Left cardiac atrium (tissue), 4 donors: ENCODE measurements at places on chromosomes 3 and 15. TPM values are rescaled to one million over a fixed set of nuclear protein-coding genes. Genes with fewer than 3 reads are reported as not detected.

- DNase-seq, result peak; percentile 31
Measured at GRCh38 chr3:126895178-126896066, 87.5 kb upstream of the PLXNA1 start.

Gene MOBP
- not detected for total RNA-seq

DNA sequence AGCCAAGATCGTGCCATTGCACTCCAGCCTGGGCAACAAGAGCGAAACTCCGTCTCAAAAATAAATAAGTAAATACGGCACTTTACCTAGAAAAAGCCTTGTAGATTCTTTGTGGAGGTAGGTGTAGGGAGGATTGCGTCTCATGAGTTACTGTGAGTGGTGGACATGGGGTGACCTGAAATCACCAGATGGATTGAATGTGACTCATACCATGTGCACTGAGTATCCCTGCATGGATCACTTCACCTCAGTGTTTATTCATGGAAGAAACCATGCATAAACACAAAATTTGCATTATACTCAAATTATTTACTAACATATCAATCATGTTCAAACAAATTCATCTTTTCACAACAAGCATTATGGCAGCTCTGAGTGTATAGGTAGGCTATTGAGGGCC, 55.9 kb downstream of the MRPS25 start:
- no peak for DNase-seq

Gene DCUN1D1
- total RNA-seq, result 31.2 TPM

- no peak for DNase-seq
Measured at GRCh38 chr15:43899928-43900327, 73.1 kb downstream of the WDR76 start.

DNA sequence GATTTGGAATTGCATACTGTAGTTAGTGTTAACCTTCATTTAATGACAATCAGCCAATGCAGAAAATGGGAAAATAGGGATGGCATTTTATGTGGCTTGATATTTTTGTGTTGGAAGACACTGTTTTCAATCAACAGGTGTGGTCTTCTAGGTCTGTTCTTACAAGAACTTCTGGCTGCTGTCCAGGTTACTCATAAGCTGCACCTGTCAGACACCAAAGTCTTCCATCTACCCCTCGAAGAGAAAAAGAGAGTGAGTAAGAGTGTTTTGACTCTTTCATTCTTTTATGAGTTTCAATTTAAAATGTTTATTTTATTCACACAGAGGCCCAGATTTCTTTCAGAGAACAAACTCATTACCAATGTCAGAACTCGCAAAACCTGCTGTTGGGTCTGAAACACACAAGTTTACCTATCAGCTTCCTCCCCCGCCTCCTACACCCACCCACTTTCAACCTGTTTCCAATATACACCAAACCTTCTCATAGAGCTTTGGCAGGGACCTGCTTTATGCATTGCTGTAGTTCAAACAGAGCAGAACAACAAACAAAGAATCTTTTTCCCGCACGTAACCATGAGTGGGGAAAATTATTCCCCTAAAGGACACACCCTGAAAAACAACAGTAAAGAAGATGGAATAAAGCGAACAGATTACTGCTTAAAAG, 767.7 kb upstream of the ALCAM start:
- DNase-seq, result no peak

GRCh38 chr15:57220205-57220604, 156.1 kb upstream of the CGNL1 start:
- no peak for DNase-seq

Gene ASTE1
- total RNA-seq, result 3.6 TPM

Gene HEG1
- total RNA-seq, result 149 TPM

DNA sequence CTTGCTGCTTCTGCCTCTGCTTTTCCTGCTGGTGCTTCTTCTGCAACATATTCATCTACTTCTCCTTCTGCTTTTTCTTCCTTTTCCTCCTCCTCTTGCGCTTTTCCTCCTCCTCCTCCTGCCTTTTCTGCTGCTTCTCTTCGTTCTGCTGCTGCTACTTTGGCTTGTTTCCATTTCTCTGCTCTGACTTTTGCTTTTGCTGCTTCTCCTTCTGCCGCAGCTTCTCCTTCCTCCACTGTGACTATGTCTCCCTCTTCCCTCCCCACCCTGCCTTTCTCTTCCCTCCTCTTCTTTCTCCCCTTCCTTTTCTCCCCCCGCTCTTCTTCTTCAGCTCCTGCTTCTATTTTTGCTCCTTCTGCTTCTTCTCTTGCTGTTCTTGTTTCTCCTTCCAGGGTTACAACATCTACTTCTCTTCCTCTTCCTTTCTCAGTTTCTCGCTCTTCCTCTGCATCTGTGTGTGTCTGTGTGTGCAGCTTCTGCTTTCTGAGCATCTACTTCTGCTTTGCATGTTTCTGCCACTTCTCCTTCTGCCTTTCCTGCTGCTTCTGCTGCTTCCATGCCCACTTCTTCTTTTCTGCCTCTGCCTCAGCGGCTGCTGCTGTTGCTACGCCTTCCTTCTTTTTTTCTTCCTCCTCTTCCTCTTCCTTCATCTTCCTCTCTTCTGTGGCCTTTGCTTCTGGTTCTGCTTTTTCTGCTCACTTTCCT, 51.4 kb downstream of the FAM43A start:
- DNase-seq, result no peak

- DNase-seq, result peak; percentile 36
Measured at GRCh38 chr15:52466134-52466701, 62.5 kb downstream of the MYO5A start.

Gene SPG11
- 42.9 TPM for total RNA-seq

Gene LDHAL6B
- not detected for total RNA-seq

Gene CCDC80
- total RNA-seq, result 278 TPM

Gene GPR171
- 0.62 TPM for total RNA-seq

DNA sequence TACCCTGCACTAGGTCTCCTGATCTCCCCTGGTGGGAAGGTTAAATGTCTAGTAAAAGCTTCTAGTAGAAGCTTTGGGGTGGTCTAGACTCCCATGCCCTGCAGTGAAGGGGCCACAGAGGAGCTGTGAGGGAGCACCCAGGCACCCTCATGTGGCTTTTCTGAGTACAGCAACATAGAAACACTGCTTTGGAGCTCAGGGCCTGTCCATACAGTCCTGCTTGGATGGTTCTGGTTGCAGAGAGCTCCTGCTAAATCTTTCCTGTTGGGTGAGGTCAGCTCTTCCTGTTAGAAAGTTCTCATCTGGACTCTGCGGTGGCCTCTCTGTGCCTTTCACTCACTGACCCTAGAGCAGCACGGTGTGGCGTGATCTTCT, 47.8 kb downstream of the GPD1L start:
- DNase-seq, result no peak

Gene BFSP2
- total RNA-seq, result not detected

Gene FRMD4B
- total RNA-seq, result 38.1 TPM
